ENCODE measurements at places on chromosomes 11 and 22.
A peak's percentile ranks its signal among the peaks of the same experiment; 100 is the strongest.

DNA sequence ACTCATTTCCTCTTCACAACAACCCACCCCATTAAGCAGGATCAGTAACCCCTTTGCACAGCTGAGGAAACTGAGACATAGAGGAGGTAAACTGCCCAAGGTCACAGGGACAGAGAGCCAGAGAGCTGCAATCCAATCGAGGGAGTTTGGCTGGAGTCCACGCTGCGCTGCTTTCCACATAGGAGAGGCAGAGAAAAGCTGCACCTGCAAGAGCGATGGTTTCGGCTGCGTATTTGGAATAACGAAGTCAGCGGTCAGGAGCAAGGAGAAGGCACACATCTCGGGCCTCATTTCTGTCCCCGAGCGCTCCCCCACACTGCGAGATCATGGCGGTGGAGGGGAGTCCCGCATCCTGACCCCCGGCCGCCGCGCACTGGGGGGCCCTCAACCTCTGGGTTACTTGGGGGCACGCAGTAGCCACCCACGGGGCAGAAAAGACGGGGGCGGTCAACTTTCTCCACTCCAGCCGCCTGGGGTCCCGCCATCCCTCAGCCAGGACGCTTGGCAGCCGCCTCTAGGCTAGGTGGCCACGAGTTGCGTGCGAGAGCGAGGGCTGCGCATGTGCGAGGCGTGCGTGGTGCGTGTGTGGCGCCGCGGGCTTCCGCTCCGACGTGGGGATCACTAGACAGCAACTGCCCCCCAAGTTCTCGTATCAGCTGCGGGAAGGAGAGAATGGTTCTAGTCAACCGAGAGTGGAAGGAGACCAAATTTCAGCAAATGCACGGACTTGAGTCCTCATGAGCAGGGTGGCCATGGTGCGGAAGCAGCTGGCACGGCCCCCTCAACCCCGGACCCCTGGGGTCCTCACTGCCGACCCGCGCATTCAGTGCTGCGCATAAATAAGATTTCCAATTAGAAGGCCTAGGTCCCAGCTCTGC, 42.3 kb upstream of the CLDN5 start:
- DNase-seq: no peak

- no peak for DNase-seq
Measured at GRCh38 chr11:127726367-127726766, 725.8 kb upstream of the KIRREL3 start.

- no peak for DNase-seq
Measured at GRCh38 chr11:6664551-6664950, 8.9 kb upstream of the DCHS1 start.

DNA sequence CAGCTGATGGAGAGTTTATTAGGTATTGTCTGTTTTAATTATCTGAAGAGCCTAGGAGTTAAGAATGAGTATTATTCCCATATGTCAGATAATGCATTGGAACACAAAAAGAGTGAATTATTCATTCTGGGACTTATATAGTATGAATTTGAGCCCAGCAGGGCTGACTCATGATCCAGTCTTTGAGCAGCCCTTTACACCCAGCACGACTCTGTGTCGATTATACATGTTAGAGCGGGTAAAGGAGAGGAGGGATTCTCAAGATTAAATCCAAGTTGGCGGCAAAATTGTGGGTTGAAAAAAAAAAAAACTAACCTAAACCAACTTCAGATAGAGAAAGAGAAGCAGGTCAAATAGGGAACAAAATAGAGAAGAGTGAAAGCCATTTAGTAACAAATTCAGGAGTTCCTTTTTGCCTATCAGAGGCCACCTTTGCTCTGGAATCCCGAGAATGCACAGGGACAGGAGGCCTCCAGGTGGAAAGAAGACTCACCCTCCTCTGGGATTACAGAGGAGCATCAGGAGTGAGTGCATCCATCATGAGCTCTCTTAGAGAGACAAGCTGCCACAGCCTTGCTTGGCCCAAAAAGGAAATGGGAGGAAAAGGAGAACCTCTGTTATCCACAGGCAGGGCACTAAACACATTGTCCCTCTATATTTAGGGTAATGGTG, 3.1 kb downstream of the MRGPRX1 start:
- DNase-seq: no peak

- no peak for DNase-seq
Measured at GRCh38 chr22:27613099-27614005, 188.2 kb downstream of the MN1 start.

DNA sequence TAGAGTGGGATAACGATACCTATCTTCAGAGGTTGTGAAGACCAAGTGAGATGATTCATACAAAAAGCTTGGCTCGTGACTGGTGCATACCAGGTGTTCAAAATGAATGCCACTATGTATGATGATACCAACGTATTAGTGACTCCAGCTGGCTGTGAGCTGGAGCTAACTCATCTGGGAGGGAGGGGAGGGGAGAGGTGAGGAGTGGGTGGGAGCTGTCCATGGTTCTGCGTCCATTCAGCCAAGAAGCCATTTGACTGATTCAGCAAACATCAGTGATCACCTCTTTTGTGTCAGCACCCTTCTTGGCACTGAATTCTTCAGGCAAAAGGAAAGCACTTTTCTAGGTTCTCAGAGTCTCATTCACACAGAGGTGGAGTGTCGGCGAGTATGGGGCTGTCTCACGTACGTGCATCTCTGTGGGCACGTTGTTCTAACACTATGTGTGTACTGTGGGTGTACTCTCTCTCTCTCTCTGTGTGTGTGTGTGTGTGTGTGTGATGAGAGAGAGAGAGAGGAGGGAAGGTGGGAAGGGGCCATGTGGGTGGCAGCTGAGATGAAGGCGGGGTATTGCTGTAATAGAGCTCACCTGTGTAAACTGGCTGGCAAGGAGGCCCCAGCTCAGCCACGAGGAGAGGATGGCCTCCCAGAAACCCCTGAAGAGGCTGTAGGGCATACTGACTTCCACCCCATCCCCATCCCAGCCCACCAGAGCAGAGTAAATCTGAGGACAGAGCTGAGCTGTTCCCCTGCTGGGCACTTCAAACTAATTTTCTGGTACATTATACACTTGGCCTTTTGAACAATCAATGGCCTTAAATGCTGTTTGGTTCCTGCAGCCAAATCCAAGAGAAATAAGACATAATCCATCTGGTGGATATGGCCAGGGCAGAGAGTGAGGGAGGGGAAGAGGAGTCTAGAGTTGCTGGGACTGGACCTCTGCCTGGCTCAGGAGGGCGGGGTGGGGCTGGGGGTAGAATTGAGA, 96.1 kb upstream of the THY1 start:
- DNase-seq: peak; percentile 25

DNA sequence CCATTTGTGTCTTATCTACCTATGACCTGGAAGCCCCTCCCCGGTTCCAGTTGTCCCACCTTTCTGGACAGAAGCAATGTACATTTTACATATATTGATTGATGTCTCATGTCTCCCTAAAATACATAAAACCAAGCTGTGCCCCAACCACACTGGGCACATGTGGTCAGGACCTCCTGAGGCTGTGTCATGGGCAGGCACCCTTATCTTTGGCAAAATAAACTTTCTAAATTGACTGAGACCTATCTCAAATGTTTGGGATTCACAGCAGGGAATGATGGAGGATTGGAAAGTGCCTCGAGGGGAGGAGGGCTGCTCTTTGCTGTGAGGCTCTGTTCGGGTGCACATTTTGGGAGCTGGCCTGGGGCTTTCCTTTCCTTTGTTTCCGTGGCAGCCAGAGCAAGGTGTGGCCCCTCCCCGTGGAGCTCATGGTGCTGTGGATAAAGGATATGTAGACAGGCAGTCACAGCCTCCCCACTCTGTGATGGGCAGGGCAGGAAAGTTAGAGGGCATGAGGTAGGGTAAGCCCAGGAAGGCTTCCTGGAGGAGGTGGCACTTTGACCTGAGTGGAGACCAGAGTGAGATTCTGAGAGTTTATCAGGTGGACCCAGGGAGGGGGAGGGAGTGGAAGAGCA, 615.6 kb downstream of the TBC1D22A start:
- no peak for DNase-seq

DNA sequence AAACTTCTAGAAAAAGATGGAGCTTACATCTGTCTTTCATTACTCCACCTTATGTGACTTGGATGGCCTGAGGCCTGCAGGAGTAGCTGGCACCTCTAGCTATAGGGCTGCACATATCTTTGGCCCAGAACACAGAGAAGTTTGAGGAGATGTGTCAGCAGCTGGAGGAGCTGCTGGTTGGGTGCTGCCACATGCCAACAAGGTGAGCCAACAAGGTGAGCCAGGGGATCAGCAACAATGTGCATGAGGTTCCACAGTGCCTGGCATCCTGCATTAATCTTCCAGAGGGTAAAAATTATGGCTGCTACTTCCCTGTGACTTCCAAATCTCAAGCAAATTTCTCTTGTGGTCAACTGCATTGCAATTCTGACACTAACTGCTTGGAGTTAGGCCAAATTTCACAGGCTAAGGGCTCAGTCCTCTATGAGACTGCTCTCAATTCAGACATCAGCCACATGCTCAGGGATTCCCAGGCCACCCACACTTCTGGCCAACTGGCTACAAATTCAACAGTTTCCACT, 16.0 kb downstream of the RBM7 start:
- no peak for DNase-seq

GRCh38 chr11:110587129-110587528, 125.1 kb downstream of the ARHGAP20 start:
- DNase-seq: no peak

GRCh38 chr11:92240916-92241315, 16.3 kb downstream of the FAT3 start:
- no peak for DNase-seq

- DNase-seq: no peak
Measured at GRCh38 chr11:96051820-96052219, 127.9 kb upstream of the MTMR2 start.

- DNase-seq: no peak
Measured at GRCh38 chr22:33842006-33842354, 78.3 kb downstream of the LARGE1 start.

DNA sequence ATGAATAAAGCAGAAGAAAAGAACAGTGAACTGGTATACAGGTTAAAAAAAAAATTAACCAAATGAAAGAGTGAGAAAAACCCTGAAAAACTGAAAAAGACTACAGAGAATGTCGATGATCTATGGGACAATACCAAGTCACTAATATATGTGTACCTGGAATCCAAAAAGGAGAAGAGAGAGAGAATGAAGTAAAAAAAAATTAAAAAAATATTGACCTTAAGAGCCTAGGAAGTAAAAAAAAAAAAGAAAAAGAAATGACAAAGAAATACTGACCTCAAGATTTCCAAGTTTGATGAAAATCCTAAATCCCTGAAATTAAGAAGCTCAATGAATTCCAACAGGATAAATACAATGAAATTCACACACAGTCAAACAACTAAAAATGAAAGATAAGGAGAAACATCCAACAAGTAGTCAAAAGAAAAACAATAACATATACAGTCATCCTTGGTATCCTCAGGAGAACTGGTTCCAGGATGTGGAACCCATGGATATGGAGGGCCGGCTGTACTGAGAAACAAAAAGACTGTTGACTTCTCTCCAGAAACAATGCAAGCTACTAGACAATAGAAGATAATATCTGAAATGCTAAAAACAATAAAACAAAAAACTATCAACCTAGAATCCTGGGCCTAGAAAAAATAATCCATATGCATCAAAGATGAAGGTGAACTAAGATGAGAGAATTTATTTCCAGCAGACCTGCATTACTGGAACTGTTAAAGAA, 33.5 kb upstream of the SERPIND1 start:
- DNase-seq: no peak

DNA sequence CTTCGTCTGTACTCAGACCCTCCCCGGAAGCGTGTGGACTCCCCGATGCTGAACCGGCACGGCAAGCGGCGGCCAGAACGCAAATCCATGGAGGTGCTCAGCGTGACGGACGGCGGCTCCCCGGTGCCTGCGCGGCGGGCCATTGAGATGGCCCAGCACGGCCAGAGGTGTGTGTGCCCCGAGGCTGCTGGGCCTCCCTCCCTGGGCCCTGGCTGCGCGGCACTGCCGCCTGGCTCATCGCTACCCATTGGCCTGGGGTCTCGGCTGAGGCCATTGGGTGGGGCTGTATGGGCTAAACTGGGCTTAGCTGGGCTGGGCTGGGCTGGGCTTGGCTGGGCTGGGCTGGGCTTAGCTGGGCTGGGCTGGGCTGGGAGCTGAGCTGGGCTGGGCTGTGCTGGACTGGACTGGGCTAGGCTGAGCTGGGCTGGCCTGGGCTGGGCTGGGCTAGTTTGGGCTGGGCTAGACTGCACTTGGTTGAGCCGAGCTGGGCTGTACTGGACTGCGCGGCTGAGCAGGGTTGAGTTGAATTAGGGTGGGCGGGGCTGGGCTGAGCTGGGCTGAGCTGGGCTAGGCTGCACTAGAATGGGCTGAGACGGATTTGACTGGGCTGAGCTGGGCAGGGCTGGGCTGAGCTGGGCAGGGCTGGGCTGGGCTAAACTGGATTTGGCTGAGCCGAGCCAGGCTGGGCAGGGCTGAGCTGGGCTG, 40.7 kb downstream of the MOB2 start:
- no peak for DNase-seq

DNA sequence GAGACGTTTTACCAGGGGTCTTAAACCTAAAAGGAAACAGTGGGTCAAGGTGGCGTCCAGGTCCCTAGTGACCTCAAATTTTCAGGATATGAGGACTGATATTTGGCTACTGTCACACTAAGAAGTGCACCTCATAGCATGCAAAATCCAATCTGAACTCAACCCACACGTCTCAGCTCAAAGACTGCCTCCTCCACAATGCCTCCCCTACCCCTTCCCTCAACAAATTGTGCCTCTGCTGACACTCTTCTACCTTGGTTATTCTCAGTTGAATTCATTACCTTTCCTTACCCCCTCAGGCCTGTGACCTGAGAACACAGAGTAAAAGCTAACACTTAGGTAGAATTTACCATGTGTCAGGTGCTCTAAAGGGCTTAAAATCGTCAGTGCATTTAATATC, 12.4 kb upstream of the LIPT2 start:
- no peak for DNase-seq

DNA sequence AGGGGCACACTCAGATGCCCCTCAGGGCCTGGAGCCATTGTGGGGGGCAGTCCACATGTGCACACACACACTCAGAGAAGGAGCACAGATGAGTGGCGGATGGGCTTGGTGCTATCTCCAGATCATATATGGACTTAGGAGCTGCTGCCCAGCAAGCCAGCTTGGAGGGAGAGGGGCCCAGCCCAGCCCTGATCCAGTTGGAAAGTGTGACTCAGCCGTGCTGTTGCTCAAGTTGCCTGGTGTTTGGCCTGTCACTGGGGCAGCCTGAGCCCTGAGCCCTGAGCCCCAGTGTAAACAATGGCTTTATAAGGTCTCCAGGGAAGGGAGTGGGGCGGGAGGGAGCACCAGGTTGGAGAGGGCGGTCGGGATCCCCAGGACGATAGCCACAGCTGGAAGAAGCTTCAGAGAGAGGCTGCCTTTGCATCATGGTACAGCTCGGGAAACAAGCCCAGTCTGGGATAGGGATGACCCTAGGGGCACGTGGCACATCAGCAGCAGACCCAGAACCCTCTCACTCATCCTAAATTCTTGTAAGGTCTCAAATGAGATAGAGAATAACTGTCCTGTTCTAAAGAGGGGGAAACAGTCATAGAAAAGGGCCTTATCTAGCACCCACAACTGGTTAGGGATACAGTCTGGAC, 4.8 kb downstream of the SELENOM start:
- no peak for DNase-seq
